ENCODE measurements at places on chromosomes 1 and 21.

DNA sequence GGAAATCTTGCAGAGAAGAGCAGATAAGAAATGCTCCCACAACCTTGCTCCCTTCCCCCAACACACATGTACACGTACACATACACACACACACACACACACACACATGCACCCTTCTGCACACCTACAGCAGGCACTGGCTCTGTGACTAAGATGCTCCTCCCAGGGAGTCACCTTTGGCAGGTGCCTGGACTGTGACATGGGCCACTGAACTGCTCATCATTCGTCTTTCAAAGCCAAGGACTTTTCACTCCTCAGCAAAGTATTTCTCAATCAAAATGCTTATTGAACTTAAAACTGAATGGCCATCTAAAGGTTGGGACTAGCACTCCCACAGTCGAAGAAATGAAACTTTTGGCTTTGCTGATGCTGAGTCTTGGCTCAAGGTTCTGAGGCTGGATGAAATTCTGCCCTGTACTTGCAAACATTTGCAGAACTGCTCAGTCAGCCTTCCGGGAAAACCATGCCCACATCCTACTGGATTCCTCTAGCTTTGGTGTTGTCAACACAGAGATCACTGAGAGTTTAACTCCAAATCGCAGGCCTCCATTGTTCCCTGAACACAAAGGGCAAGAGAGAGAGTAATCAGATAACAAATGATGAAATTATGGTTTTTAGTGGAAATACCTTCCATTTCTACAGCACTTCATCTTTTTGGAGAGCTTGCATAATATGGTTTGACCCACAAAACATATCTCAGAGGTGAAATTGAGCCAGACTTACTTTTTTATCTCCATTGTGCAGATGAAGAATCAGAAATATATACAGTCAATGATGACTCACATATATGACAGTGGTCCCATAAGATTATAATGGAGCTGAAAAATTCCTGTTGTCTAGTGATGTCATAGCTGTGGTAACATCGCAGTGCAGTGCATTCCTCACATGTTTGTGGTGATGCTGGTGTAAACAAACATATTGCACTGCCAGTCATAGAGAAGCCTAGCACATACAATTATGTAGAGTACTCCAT, 72.4 kb upstream of the BCAR3 start:
- no peak for DNase-seq

DNA sequence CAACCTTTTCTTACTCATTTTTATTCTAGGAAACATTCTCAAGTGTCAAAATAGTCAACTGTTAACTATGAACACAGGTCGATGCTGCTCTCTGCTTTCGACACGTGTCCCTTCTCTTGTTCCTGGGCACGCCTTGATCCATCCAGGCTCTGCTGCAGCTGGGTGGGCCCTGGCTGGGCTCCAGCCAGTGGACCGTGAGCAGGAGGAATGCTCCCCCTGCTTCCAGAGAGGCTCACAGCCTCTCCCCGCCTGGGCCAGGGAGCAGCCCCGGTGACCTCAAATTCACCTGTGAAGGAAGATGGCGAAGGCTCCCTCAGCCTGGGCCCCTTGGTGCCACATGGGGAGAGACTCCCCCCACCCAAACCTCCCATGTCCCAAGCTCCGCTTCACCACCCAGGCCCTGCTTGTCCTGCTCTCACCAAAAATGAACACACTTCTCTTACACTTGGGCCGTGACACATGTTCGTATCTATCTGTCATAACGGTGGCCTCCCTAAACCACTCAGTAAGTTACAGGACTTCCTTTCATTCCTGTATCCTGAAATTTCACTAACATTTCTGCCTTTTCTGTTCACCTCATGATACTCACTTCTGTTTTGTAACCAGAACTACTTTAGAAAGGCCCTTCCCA, 24.6 kb upstream of the ADARB1 start:
- DNase-seq, result no peak

- no peak for DNase-seq
Observed at GRCh38 chr1:3231826-3232225, 162.8 kb downstream of the PRDM16 start.

DNA sequence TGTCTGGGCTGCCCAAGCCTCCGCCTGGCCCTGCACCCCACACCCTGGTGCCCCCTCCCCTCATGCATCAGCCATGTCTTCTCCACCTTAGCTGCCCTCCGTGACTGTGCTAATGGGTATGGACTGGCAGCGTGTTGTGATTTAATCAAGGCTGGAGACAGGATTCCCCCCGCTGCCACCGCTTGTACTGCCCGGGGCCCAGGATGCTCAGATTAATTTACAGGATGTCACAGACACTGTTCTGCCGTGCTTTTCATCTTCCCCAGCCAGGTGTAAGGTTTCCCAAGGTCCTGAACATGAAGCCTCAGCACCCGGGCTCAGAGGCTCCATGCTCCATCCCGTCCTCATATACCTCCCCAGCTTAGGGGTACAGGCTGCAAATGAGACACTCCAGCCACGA, 66.3 kb downstream of the TAS1R2 start:
- no peak for DNase-seq

DNA sequence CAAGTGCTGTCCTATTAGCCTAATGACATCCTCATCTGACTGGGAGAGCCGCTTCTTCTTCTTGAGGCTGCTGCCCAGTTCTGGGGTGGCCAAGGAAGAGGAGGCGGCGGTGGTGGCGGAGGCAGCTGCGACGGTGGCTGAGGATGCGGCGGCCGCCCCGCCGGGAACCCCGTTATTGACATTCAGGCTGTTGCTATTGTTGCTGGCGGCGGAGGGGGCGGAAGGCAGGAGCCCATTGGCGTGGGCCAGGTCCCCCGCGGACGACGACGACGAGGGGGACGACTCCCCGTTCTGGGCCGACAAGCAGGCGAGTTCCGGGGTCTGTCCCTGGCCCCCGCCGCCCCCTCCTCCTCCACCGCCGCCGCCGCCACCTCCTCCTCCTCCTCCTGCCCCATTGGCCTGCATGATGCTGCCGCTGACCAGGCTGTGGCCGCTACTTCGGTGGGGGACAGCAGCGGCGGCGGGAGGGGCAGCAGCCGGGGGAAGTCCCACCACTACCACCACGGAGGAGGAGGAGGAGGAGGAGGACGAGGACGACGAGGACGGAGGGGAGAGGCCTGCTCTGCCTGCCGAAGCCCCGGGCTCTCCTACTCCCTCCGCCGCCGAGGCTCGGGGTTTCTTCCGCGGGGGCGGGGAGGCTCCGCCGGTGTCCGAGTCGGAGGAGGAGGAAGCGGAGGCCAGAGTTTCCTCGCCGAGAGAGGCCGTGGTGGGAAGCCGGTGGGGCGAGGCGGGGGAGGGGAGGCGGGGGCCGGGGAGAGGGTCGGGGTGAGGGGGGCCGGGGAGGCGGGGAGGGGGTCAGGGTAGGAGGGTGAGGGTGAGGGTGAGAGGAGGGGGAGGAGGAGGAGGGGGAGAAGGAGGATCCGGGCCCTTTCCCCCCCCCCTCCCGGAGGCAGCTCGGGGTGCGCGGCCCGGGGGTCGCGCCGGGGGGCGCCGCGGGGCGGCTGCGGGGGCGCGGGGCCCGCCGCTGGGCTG, 610 bp downstream of the WDR26 start:
- no peak for DNase-seq

- no peak for DNase-seq
Observed at GRCh38 chr1:88731475-88732269, 47.6 kb downstream of the PKN2 start.

- DNase-seq, result peak; percentile 47
Observed at GRCh38 chr1:154878371-154879037, 8.4 kb upstream of the KCNN3 start.

- DNase-seq, result no peak
Observed at GRCh38 chr1:29052100-29052499, 71.6 kb downstream of the TMEM200B start.

DNA sequence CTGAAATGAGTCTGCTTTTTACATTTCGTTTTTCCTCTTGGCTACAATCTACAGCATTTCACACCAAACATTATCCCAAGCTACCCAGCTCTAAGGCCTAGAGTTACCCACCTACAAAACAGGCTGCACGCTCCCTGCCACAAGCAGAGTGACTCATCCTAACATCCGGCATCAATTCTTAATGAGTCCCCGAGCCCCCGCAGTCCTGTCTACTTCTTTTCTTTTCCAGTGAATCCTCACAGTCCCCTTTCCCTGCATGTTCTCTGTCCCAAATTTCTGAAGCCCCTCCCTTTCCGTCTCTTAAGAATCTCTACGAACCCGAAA, 650 bp downstream of the PCNX2 start:
- no peak for DNase-seq

DNA sequence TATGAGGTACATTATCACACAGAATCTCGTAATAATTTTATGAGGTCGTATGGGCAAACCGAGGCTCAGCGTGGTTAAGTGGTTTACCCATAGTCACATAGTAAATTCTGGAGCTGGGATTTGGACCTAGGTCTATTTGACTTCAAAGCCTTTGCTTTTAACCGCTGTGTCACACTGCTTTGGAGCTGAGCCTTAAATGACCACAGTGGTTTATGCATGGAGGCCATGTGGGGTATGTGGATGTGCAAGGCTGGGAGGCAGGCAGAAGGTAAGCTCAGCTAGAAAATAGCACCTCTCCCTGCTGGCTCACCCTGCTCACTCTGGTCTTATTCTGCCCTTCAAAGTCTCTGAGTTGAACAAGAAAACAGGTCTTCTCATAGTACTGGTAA, 269.5 kb downstream of the TRABD2B start:
- no peak for DNase-seq

- DNase-seq, result no peak
Observed at GRCh38 chr1:47990286-47990685, 6.9 kb downstream of the TRABD2B start.

DNA sequence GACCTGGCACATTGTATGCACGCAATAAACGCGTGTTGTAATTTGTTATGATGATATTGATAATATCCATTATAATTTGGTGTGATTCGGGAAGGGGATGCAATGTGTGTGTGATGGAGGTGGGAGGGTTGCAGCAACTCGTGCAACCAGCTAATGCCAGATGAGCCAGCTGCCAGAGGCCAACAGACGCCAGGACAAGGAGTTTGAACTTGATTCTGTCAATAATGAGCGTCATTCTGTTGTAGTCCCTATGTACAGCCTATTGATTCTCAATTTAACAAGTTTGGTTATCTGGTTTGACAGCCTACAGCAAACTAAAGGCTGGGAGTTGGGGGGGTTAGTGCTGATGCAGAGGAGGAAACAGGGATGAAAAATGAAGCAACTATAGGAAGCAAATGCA, 35.5 kb downstream of the TIAM1 start:
- no peak for DNase-seq

DNA sequence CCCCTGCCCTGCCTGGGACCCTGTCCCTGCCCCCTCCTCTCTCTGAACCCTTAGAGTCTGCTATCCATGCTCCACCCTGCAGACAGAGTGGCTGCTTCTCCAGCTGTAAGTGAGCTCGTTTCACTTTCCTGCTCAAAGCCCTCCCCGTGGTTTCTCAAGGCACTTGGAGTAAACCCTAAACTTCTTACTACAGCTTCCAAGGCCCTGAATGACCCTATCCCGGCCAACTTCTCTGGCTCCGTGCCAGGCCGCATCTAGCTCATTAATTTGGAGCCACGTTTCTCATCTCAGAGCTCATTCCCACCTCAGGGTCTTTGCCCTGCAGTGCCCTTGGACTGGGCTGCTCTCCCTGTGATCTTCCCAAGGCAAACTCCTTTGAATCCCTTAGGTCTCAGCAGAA, 235.1 kb upstream of the RUNX1 start:
- DNase-seq, result no peak

GRCh38 chr21:44499631-44500030, 40.4 kb downstream of the KRTAP10-1 start:
- DNase-seq, result no peak

DNA sequence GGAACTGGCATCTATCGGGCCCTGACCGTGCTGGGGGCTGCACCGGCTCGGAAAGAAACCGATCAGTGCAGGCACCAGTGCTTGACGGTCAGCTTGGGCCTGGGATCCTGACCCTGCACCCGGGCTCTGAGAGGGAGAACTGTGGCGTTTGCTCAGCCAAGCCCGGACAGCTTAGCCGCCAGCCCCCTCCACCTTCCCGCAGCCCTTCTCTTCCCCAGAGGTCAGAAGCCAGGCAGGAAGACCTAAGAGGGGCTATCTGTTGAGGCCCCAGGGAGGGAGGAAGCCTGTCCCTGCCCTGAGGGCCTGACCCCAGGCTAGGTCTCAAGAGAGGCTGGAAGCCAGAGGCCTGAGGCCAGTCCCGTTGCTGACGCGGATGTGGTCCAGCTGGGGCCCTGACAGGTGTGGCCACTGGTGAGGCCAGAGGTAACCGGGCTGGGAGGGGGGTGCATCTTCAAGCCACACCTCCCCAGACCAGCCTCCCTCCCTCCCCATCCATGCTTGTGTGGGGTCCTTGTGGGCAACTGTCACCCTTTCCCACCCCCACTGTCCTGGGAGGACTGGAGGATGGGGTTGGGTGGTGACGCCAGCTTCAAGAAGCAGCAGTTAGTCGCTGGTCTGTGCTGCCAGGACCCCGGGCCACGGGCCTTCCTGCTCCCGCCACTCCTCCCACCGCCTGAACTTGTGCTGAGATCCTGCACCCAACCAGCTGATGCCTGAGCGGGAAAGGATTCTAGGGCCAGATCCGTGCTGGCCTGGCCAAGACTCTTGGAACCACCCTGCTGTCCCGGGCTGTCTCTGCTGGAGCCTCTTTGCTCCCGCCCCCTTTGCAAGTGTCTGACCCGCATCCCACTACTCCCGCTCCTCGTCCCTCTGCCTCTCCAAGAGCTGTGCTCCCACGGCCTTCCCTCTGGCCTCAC, 2.6 kb upstream of the DVL1 start:
- no peak for DNase-seq

- no peak for DNase-seq
Observed at GRCh38 chr1:6302568-6302967, 41.7 kb upstream of the GPR153 start.

- DNase-seq, result no peak
Observed at GRCh38 chr1:89525169-89525855, 683 bp downstream of the LRRC8B start.

DNA sequence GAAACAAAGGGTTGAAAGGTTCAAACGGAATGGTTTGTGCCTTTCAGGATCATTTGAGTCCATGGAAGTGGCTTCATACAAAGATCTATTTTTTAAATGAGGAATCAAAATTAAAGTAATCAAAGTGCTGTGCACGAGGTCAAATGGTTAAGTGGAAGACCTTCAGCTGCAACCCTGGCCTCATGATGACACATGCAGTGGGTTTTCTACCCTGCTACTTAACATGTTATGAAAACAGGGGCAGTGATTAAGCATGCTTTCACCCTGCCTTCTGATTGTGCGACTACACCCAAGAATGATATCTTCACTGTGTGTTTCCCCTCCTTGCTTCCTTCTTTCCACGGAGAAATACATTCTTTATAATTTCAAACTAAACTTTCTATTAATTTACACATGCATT, 604.2 kb downstream of the LRRIQ3 start:
- DNase-seq, result no peak

GRCh38 chr1:161864577-161864976, 98.5 kb downstream of the ATF6 start:
- no peak for DNase-seq

- no peak for DNase-seq
Observed at GRCh38 chr1:6396998-6397397, 3.4 kb upstream of the ACOT7 start.

DNA sequence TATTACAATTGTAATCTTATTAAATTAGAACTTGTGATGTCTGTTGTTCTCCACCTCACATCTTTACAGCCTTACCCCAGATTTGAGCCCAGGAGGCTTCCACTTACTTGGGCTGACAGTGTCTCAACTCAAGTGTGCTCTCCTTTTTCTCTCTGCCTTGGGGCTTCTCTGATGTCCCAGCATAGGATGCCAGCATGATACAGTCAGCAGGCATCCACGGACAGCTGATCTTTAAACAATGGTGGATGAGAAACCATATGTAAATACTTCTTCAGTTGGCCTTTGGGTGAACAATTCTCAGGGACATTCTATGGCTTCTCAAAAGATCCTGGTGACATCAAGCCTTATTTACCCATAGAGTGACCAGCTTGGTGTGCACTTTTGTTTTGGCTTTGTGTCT, 107.6 kb upstream of the GORAB start:
- DNase-seq, result no peak
